CD4-positive, alpha-beta T cell (primary cell): ENCODE measurements at places on chromosomes 4 and X.

DNA sequence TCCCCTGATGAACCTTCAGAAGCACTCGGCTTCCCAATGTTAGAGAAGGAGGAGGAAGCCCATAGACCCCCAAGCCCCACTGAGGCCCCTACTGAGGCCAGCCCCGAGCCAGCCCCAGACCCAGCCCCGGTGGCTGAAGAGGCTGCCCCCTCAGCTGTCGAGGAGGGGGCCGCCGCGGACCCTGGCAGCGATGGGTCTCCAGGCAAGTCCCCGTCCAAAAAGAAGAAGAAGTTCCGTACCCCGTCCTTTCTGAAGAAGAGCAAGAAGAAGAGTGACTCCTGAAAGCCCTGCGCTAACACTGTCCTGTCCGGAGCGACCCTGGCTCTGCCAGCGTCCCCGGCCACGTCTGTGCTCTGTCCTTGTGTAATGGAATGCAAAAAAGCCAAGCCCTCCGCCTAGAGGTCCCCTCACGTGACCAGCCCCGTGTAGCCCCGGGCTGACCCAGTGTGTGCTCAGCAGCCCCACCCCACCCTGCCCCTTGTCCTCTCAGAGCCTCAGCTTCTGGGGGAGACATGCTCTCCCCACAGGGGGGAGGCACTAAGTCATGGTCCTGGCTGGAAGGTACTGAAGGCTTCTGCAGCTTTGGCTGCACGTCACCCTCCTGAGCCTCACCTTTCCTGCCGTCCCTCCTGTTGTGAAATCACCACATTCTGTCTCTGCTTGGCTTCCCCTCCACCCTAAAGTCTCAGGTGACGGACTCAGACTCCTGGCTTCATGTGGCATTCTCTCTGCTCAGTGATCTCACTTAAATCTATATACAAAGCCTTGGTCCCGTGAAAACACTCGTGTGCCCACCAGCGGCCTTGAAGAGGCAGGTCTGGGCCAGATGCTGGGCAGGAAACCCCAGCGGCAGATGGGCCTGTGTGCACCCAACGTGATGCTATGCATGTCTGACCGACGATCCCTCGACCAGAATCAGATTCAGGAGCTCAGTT, 34.7 kb downstream of the NOP14 start:
- no peak for DNase-seq

DNA sequence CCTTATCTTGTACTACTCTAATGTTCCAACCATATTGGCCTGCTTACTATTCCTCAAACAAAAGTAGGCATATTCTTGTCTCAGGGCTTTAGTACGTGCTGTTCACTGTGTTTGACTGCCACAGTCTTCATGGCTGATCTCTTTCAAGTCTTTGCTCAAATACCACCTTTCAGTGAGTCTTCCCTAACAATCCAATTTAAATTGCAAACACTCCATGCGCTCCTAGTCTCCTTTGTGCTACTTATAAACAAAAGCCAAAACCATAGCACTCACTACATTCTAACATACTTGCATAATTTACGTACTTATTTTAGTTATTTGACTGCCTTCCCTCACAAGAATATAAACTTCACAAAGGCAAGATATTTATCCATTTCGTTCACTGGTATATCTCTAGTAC, 1.7 kb upstream of the ART3 start:
- no peak for DNase-seq

- no peak for DNase-seq
Measured at GRCh38 chr4:177400030-177400429, 42.2 kb downstream of the AGA start.

- DNase-seq = no peak
Measured at GRCh38 chrX:40009462-40009851, 88.3 kb downstream of the BCOR start.

- no peak for DNase-seq
Measured at GRCh38 chr4:124642846-124643245, 69.7 kb downstream of the ANKRD50 start.

DNA sequence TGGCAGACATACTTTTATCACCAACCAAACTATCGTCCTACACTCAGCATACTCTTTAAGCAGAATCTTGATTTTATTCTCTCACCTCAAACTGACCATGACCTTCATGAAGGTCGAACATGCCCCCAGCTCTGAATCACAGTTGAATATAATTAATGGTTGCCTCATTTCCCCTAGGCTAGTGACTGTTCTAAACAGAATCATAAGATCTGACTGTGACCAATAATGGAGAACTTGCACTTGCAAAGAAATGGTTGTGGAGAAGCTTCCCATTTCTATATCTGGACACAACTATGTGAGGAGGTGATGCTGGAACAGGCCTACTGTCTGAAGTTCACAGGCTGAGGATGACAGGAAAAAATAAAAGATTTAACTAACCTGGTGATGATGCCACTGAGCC, 85.1 kb downstream of the PDGFC start:
- DNase-seq = no peak

DNA sequence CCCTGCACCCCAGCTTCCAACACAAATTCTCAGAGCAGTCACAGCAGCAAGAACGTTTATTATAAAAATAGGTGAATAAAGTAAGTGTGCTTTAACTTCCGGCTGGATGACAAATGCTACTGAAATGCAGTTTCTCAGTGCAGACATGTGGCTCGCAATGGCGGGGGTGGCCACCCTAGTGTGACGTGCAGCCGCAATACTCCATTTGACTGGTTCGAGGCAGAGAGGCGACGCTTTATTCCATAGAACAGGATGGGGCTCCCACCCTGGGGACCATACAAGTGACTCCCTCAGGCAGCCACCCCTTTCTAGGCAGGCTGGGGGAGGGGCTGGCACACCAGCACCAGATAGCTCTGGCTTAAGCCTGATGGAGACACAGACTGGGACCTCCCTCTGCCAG, 14.5 kb downstream of the TNIP2 start:
- DNase-seq = no peak

DNA sequence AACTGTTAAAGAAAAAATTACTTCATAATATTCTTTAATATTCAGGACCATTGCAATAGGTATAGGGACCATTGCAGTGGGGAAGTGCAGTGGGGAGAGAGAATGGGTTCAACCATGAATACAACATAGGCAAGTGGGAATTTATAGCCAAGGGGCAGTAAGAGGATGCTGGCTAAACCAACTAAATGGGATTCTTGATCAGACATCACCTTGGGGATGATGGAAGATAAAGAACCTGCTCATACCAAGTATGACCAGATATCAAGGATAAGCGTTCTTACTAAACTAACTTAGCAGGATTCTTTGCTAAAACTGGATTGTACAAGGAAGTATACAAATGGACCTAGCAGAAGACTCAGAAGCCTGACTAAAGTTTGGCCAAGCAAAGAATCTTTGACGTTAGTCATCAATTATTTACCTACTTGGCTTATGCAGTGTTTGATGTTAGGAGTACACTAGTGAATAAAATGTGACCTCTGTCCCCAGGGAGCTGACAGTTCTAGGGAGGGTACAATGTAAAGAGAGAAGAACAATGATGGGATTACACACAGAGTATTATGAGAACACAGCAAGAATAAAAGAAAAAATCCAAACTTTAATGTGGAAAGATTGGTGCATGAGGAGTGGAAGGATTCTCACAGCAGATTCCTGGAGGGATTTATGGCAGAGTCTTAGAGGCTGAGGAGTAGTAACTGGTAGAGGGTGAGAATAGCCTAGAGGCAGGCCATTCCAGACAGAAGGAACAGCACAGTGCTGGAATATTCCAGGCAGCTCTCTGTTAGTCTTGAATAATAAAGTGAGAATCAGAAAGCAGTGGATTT, 54.7 kb upstream of the MYOZ2 start:
- no peak for DNase-seq

GRCh38 chr4:175813821-175814220, 1.8 kb upstream of the GPM6A start:
- no peak for DNase-seq

DNA sequence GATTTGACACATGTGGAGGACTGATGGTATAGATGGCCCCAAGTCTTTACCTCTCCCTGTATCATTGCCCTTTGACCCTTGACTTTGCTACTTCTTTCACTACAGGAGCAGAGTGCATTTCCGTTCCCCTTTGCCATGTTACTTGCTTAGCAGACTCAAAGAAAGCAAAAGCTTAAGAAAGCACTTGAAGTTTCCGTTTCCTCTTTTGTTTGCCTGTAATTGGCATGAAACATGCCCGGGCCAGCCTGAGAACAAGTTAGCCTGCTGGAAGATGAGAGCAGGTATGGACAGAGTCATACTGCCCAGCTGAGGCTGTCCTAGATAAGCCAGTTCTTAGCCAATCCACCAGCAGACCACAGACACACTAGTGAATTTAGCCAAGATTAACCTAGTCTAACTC, 206.0 kb downstream of the BCOR start:
- DNase-seq = no peak

GRCh38 chrX:103831803-103832544, at the start of gene RAB9B:
RAB9B (minus strand) TSS chrX:103832257; CDS start chrX:103825784, 6,473 bp downstream.
- peak; percentile 1 for DNase-seq

DNA sequence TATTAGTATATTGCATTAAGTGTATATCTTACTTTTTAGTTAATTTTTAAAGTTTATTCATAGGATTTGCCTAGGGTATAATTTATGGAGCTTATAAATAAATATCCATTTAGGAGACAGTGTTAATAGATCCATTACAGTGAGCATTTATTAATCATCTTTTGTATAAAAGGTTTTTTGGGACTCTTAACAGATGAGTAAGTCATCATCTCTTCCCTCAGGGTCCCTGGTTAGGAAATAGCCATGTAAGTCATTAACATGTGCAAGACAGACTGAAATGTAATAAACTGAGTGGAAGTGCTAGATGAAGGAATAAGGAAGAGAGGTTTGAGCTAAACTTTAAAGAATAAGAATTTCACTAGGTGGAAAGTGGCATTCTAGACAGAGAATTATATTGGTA, 69.2 kb downstream of the PAQR3 start:
- DNase-seq = no peak

- DNase-seq = no peak
Measured at GRCh38 chr4:109352941-109353340, 50.5 kb upstream of the COL25A1 start.

- no peak for DNase-seq
Measured at GRCh38 chr4:57490520-57491255, 380.5 kb upstream of the IGFBP7 start.

DNA sequence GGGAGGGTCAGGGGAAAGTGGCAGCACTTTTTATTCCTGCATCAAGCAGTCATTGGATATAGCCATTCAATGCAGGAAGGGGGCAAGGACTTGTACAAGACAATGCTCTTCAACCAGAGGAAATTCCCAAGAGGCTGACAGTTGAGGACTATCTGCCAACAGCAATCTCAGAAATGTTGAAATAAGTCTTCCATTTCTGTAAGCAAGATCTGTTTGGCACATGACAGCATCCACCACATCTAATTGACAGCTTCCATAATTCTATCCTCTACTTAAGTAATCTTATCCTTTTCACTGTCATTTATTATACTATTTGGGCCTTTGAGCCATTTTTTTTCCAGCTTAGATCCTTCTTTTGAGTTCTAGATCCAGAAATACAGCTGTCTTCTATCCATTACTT, 110.7 kb downstream of the CFAP299 start:
- DNase-seq = no peak

DNA sequence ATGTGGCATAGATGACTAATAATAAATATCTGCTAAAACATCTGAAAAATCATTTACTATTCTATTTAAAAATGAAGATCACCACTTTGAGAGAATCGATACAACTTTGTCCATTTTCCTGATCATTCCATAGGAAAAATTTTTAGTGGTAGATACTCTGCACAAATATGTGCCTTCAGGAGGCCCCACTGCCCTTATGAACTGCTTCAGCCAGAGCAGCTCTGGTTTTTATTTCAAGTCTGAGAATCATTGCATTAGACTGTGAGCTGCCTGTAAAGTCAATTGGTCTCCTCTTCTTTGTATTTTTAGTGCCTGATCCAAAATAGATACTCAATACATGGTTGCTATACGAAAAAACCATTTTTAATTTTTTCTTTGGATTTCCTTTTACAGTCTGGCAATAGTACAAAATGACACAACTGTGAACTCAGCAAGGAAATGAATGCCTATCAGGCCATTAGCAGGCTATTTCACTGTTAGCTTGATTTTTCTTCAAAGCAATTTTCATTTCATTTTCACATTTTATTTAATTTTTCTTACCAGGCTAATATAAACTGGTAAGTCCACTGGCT, 69.1 kb downstream of the SHISA3 start:
- DNase-seq = no peak

DNA sequence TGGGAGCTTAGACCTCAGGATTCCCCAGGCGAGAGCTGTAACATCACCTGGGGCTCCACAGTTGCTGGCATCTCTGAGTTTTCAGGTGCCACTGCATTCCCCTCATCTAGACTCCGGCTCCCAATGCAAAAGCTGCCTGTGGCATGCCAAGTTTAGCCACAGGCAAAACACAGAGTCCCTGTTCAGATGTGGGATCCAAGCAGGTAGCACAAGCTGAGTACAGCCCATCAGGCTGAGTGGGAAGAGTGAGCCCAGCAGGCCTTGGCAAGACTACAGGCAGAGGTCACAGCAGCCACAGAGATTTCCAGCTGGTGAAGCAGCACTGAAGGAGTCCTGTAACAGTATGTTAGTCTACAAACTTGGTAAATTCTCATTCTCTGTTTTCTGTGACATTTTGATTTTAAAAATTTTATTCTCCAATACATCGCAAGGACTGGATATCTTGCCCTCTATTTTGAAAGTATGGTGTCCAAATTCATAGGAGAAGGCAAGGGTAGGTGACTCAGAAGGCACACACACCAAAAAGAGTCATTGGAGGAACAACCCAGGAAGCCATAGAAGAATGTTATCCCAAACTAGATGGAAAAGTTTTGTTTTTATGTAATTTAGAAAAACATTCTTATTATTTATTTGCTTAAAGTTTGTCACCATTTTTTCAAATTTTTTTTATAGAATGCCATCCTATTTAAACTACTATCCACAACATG, 13.6 kb upstream of the CXCL2 start:
- no peak for DNase-seq

GRCh38 chr4:94389595-94390267, 47.1 kb upstream of the HPGDS start:
- no peak for DNase-seq

- no peak for DNase-seq
Measured at GRCh38 chr4:150773729-150774449, 191.9 kb downstream of the MAB21L2 start.

DNA sequence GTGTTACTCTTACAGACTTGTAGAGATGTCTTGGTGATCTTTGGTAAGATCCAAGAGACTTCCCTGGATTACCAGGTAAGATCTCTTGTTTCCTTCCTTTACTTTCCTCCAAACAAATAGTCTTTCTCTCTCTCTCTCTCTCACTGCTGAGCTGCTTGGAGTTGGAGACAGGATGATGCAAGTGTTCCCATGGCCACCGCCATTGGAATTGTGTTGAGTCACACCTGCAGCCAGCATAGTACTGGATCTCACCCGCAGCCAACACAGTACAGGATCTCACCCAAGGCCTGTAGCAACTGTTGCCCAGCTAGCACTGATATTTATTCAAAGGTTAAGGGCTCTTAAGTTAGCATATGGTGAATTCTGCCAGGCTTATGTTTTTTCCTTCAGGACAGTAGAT, 1080.9 kb downstream of the FAT4 start:
- no peak for DNase-seq

DNA sequence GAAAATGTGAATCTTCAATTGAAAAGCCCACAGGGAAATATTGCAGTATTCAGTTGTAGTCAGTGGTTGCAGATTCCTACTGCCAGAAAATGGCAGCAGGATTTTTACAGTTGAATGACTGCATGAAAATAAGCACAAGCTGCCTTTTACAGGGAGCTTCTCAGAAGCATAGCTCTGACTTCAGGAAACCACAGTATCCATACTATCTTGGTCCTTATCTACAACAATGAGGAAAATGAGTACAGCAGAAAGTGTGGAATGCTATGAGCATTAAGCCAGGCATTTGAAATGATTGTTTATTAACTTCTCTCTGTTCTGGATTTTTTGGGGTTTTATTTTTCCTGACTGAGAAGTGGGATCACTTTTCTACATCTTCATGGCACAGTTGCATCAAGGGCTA, 34.6 kb upstream of the PRRG1 start:
- DNase-seq = no peak
